Left renal cortex interstitium (tissue), 4 donors: ENCODE measurements at places on chromosomes 12 and 14.

GRCh38 chr14:77980475-77981321 lies 180.8 kb downstream of the ADCK1 start:
- DNase-seq = peak; percentile 24

DNA sequence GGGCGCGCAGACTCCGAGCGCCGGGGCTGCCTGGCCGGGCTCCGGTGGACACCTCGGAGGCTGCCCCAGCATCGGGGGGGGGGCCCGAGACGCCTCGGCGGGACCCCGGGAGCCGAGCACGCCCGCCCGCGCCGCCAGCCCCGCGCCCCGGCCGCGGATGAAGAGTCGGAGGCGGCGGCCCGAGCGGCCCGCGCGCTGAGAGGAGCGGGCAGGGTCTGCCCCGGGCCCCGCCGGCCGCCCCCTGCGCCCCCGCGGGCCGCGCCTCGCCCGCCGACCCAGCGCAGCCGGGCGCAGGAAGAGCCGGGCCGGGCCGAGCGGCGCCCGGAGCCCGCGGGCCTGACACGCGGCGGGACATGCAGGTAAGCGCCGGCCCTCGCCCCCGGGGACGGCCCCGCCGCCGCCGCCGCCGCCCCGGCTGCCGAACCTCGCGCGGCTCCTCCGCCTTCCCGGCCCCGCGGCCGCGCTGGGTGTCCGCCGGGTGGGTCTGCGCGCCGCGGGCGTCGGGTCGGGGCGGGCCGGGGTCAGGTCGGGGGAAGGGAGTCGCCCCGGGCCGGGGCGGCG lies 63.7 kb downstream of the FBXL14 start:
- DNase-seq = no peak

- DNase-seq = no peak
These were observed 12.5 kb upstream of the RCOR1 start for GRCh38 chr14:102579696-102580549.

- no peak for DNase-seq
These were observed 30.8 kb downstream of the SMOC1 start for GRCh38 chr14:69909826-69910550.

DNA sequence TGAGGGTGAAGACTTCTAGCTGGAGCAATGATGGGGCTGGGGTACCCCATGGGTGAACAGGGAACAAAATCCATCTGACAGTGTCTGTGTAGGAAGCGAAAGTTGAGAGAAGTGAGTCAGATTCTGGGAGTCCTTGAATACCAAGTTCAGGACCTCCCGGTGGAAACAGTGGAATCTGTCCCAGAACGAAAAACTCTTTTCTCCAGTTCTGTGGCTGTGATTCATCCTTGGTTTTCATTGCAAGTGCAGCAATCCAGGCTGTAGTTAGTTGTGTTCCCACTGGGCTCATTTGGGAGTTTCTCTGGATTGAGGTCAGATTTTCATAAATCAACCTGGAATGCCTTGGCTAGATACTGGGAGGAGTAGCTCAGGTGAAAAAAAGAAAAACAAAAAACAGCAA lies 120.7 kb downstream of the C12orf75 start:
- no peak for DNase-seq

- DNase-seq = no peak
These were observed 21.4 kb downstream of the ABCB9 start for GRCh38 chr12:122944605-122945592.

DNA sequence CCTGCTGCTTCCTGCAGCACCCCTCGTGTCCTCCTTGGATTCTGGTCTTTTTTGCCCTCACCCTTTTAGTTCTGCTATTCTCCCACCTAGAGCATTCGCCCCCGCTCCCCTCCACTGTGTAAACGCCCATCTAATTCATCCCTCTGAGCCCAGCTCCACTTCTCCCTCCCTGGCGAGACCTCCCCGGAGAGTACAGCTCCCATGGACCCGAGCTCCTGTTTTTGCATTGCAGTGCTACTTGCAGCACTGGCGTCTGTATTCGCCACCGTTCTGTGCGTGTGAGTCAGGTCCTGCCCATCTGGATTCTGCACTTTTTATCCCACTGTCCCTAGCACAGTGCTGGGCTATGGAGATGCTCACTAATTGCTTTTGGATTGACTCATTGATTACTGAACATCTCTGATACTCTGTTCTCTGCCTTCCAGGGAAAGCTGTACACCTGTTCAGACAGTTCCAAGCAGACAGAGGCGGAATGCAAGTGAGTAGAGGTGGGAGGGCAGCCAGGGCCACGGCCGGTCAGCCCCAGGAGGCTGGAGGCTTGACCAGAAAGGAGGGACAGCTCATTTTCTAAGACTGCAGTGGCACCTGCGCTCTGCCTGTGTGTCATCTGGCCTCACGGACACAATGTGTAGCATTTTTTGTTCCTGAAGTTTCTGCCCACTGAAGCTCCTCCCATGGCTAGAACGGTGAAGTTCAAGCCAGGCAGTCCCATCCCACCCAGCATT lies 188.4 kb upstream of the FKBP4 start:
- DNase-seq = no peak

- no peak for DNase-seq
These were observed 96.8 kb upstream of the PKP2 start for GRCh38 chr12:32993404-32993803.

DNA sequence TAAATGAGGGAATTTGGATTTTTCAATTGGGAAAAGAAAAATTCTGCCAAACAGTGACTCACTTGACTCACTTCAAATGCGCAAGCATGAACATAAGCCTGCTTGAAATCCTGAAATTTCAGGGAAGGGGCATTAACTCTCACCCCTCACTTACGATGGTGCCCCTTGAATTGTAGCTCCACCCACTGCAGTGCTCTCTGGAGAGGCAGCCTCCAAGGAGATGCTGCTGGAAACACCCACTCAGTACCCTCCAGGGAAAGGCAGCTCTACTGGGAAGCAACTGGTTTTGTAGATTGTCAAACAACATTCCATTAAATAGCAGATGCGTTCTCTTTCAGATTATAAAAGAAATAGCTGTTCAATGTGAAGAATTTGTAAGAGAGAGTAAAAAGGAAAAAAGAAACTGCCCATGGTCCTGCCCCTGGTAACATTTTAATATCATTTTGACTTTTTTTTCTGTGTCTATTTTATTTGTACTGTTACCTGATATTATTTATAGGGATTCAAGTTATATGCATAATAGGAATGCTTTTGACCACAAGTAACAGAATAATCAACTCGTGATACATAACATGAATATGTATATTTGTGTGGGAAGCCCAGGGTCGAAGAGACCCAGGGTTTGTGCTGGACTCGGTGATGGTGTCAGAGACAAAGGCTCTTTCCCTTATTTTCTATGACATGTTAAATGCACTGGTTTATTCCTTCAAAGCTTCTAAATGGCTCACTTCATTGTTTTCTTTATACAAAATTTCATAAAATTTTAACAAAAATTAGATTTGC lies 31.1 kb upstream of the TMEM132C start:
- DNase-seq = no peak

- no peak for DNase-seq
These were observed 202.3 kb upstream of the PRMT8 start for GRCh38 chr12:3288690-3289089.

DNA sequence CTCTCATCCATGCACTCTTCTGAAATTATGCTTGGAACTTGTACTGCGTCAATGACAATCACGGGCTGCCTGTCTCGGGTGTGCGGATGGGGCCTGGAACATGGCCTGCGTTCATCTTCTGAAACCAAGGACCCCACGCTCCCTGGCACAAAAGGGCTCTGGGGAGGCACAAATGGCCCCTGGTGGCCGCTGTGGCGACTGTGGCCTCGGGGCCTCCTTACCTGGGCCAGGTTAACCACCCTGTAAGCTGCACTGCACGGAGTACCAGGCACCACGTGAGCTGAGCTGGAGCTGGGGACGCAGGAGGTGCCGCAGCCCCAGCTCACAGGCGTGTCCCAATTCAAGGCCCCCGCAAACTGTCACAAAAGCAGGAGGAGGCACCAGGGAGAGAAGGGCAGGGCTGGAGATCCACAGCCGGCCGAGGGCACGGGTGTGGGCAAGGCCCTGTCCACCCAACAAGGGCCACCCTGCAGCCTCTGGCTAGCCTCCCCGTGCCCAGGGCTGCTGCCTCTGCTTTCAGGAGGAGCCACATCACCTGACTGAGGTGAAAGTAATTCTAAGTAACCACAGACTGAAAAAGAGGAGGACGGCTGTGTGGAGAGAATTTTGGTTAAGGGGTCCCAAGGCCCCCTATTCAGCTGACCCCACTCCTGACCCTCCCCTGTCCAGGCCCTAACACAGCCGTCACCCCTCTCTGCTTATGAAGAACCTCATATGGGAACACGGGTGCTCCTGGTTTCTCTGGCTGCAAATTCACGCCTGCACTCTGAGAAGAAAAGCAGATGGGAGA lies 61.1 kb upstream of the GALNT9 start:
- no peak for DNase-seq

- DNase-seq = no peak
These were observed 28.8 kb upstream of the BHLHE41 start for GRCh38 chr12:26153421-26154154.

DNA sequence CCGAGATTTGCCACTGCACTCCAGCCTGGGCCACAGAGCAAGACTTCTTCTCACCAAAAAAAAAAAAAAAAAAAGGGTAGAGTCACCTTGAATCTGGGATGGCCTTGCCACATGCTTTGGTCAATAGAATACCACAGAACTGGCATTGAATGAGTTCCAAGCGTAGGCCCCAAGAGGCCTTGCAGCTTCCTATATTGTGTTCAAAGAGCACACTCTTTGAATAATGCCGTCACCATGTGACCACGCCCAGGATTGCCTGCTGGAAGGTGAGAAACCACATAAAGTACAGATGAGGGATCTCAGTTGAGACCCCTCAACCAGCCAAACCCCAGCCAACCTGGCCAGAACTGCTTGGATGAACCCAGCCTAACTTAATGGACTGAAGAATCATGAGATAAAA lies 239.2 kb upstream of the AMIGO2 start:
- no peak for DNase-seq

DNA sequence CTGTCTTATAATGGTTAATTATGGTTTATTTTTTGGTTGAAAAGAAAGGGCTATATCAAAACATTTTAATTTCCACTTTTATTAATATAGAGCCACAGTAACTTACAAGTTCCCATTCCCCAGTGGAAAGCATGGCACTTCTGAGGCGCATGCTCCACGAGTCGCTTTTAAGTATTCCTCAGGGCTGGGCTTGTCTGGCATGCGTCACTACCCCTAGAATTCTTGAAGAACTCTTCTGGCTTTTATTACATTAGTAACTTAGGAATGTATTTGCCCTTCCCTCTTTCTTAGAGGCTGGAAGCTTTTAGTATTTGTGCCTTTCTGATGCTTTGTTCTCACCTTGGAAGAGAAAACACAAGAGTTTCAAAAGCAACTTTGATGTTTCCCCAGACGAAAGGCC lies 81.1 kb downstream of the ESR2 start:
- DNase-seq = no peak

DNA sequence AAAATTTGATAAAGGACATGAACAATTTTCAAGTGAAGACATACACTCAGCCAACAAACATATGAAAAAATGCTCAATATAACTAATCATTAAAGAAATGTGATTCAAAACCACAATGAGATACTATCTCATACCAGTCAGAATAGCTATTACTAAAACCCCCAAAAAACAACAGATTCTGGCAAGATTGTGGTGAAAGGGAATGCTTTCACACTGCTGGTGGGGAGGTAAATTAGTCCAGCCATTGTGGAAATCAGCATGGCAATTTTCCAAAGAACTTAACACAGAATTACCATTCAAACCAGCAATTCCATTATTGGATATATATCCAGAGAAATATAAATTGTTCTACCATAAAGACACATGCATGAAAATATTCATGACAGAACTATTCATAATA lies 18.7 kb upstream of the TAS2R14 start:
- DNase-seq = no peak

- DNase-seq = no peak
These were observed 5.0 kb downstream of the GAPDH start for GRCh38 chr12:6539314-6539682.

DNA sequence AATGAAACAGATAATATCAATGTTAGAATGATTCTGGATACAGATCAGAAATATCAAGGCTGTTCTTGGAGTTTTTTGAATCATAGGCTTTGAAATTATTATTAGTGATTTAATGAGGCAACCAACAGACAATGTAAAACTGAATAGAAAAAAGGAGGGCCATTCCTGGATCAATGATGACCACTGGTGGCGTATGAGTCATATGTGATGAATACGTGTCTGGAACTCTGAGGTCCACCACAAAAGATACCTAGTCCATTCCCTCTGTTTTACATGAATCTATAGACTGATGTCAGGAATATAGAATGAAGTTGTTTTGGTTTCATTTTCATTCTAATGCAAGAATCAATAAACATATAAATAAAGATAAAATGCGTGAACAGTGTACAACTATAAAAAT lies 78.3 kb upstream of the RTL1 start:
- no peak for DNase-seq

GRCh38 chr12:27576667-27577347 lies 52.8 kb downstream of the PPFIBP1 start:
- DNase-seq = no peak

DNA sequence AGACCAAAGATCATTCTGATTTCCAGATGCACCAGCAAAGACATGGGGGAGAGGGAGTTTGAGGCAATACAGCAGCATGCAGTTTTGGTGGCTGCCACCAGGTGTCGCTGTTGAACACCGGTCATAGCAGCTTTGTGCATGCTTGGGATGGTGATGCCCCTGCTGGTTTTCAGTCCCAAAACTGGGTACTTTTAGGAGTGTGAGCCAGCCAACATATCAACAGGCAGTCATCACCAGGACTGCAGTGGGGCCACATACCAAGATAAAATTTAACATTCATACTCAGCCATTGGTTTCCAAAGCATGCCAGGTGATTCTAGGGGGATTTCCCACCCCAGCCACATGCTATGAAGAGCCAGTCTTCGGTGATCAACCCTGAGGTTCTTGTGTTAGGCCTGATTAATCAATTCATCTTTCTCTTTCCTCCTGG lies 64.2 kb downstream of the PHETA1 start:
- no peak for DNase-seq

- no peak for DNase-seq
These were observed 86.8 kb upstream of the EIF5 start for GRCh38 chr14:103247169-103247606.

GRCh38 chr12:131092901-131093603 lies 139.3 kb downstream of the ADGRD1 start:
- DNase-seq = no peak

DNA sequence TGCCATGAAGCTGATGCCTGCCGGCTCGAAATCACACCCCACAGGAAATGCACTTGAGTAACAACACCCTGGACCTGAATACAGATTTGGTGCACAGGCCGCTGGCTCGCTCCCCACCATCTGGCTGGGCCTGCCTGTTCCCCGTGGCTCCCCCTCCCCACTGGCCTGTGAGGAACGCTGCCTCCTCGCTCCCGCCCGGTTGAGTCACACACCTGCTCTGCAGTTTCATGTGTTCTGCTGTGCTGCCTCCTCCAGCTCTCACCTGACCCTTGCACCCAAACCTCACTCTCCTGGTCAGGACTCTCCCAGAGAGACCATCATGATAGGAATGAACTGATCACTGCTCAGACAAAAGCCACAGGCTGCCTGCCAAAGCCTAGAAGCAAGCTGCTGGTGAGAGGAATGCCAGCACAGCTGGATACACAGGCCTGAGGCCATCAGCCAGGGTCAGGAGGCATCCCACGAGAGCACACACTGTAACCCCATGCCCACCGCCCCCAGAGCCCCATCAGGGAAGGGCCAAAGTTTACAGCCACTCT lies 3.8 kb upstream of the SIVA1 start:
- no peak for DNase-seq
